ENCODE measurements at places on chromosomes 6 and 20.

- DNase-seq = no peak
These were observed 170.2 kb upstream of the ZNF217 start for GRCh38 chr20:53763707-53764414.

- no peak for DNase-seq
These were observed 84.8 kb downstream of the MRPL14 start for GRCh38 chr6:44042261-44042988.

- DNase-seq = no peak
These were observed 291.8 kb downstream of the BMP7 start for GRCh38 chr20:56974499-56975250.

GRCh38 chr6:48894469-48894868, 568.6 kb downstream of the MMUT start:
- no peak for DNase-seq

GRCh38 chr6:33333666-33334065, 16.1 kb upstream of the ZBTB22 start:
- no peak for DNase-seq

DNA sequence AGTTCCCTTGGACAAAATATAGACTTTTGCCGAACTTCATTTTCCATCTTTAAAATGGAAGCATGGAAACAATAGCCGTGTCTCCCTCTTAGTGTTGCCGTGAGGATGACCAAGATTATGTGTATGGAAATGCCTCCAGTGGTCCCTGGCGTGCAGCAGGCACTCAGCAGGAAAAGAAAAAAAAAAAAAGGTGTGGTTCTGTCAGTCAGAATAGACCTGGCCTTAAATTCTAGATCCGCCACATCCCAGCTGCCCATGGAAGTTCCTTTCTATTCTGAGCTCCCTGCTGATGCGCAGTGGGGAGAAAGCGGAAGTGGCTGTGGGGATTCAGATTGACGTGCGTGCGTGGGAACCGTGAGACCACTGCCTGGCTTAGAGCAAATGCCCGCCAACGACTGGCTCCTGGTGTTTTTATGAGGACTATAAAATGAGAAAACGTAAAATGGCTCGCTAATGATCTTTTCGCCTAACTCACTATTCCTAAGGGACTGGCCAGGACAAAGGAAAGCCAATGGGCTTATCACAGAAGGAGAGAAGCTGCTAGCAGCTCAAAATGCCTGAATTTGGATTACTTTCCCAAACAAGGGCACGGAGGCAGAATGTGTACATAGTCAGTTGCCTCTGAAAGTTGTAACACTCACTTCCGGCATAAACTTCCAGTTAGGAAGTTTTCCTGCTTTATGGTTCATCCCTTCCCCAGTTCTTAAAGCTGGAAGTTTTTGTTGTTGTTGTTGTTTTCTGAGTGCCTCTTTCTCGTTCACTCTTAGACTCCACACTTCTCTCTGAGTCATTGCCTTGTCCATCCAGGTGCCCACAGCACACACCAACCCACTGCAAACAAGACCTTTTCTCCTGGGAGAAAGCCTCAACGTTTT, 11.4 kb upstream of the PDE10A start:
- no peak for DNase-seq

All from activated CD8-positive, alpha-beta memory T cell treated with anti-CD3 and anti-CD28 coated beads for 1 hour (primary cell).